ENCODE measurements at places on chromosomes 4 and X. TPM values are rescaled to one million over a fixed set of nuclear protein-coding genes. Genes with fewer than 3 reads are reported as not detected.

- H3K27me3 ChIP-seq = no peaks in the 10 kb centered on the region
- no peak for DNase-seq
- H3K36me3 ChIP-seq = no peaks in the 10 kb centered on the region
- no peak overlapping the region for H3K27ac ChIP-seq
- peaks cover 5% of the 10 kb centered on the region for H3K4me1 ChIP-seq
- no peak overlapping the region for H3K4me3 ChIP-seq
Measured at GRCh38 chrX:150229030-150229429, 134.1 kb upstream of the MAMLD1 start.

- H3K27me3 ChIP-seq = peaks cover 4% of the 10 kb centered on the region
- no peak overlapping the region for H3K27ac ChIP-seq
- DNase-seq = no peak
- H3K36me3 ChIP-seq = no peaks in the 10 kb centered on the region
Measured at GRCh38 chr4:184251670-184251980, 34.0 kb upstream of the ENPP6 start.

Gene NPFFR2
- not detected for total RNA-seq

Gene CLGN
- total RNA-seq = not detected

Gene TDO2
- total RNA-seq = not detected

GRCh38 chrX:129679901-129680300, 25.1 kb upstream of the APLN start:
- H3K4me1 ChIP-seq = peaks cover 8% of the 10 kb centered on the region
- no peak for DNase-seq
- no peak overlapping the region for H3K4me3 ChIP-seq
- no peaks in the 10 kb centered on the region for H3K27me3 ChIP-seq

Gene PDCL2
- total RNA-seq = not detected

Gene ASIC5
- not detected for total RNA-seq

DNA sequence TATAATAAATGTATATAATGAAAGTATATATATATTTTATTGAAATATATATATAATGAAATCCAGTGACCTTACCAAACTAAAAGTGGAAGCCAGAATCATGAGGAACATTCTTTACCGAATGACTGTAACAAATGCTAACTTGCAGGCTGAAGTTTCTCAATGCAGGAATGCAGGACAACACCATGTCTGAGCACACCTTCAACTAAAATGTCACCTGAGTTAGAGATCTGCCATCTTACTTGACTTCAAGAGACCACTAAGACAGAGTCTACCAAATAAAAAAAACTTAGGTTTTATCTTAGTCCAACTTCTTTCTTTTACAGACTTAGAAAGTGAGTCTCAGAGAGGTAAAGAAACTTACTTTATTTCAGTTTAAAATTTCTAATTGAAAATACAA, 176.2 kb downstream of the FSTL5 start:
- H3K4me3 ChIP-seq = no peak overlapping the region
- no peaks in the 10 kb centered on the region for H3K27me3 ChIP-seq
- H3K27ac ChIP-seq = no peak overlapping the region

DNA sequence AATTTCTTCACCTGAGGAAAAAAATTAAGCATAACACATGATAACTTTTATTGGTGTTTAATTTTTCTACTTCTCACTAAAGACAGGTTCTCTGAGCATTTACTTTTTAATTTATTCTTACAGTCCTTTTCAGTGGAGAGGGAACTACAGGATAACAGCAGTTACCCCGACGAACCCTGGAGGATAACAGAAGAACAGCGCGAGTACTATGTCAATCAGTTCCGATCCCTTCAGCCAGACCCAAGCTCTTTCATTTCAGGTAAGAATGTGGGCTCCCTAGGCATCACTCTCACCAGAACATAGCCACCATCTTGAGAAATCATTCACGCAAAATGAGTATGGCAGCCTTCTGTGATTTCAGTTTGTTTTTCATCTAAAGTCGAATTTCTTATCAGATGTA, 100.8 kb downstream of the REPS2 start:
- no peak overlapping the region for H3K27ac ChIP-seq
- no peak for DNase-seq
- H3K27me3 ChIP-seq = peaks cover 3% of the 10 kb centered on the region
- no peak overlapping the region for H3K4me3 ChIP-seq

Gene TLR8
- not detected for total RNA-seq

DNA sequence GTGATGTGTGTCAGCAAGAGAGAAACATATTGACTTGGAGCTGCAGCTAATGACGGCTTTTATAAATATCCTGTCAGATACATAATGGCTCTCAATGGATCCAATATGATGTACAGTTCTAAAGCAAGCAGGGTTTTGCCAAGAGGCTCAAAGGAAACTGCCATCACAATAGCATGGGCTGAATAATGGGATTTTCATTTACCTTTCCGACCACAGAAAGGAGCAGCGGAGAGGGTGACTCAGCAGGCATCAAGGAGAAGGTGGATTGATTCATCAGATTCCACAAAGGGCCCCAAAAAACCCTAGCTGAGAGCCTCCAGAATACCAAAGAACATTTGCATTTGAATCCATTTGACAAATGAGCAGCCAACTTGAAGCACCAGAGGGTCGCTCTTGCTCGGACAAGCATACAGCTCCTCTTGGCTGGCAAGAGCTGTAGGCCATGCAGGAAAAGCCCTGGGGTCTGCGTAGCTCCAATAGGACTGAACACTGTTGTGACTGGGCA, 355.7 kb upstream of the NOCT start:
- no peaks in the 10 kb centered on the region for H3K36me3 ChIP-seq
- no peaks in the 10 kb centered on the region for H3K4me1 ChIP-seq
- no peak overlapping the region for H3K27ac ChIP-seq
- no peak for DNase-seq
- H3K27me3 ChIP-seq = no peaks in the 10 kb centered on the region
- no peak overlapping the region for H3K4me3 ChIP-seq

DNA sequence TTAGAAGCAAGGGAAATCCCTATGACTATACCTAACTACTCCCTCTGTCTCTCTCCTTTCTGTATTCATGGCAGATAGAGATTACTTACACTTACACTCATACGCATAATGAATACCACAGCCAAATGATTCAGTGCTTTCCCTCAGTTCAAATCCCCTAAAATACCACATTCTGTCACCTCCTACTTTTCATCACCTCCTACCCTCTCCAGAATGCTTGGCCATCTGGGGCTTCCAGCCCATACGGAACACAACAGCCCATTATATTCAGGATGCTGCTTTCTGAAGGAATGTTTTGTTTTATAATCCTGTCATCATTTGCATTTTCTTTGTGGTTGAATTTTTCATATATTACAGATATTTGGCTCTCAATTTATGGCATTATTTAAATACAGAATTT, 361.6 kb downstream of the GRIA2 start:
- no peak overlapping the region for H3K4me3 ChIP-seq
- H3K4me1 ChIP-seq = no peaks in the 10 kb centered on the region

GRCh38 chr4:56907489-56908205, at the start of gene REST:
Gene REST, plus strand, starts transcription at chr4:56907900. Its CDS starts 2,739 bp downstream, at chr4:56910639.
- peak; percentile 78 for DNase-seq
- H3K27ac ChIP-seq = peak within 1 kb of the TSS; percentile 71
- H3K4me1 ChIP-seq = peaks cover 43% of the 10 kb centered on the region
- H3K27me3 ChIP-seq = peaks cover 9% of the 10 kb centered on the region

Gene GAGE12J
- total RNA-seq = not detected

- H3K27ac ChIP-seq = no peak overlapping the region
- no peak overlapping the region for H3K4me3 ChIP-seq
- H3K4me1 ChIP-seq = no peaks in the 10 kb centered on the region
- DNase-seq = no peak
Measured at GRCh38 chr4:172011196-172011595, 198.0 kb downstream of the GALNTL6 start.

DNA sequence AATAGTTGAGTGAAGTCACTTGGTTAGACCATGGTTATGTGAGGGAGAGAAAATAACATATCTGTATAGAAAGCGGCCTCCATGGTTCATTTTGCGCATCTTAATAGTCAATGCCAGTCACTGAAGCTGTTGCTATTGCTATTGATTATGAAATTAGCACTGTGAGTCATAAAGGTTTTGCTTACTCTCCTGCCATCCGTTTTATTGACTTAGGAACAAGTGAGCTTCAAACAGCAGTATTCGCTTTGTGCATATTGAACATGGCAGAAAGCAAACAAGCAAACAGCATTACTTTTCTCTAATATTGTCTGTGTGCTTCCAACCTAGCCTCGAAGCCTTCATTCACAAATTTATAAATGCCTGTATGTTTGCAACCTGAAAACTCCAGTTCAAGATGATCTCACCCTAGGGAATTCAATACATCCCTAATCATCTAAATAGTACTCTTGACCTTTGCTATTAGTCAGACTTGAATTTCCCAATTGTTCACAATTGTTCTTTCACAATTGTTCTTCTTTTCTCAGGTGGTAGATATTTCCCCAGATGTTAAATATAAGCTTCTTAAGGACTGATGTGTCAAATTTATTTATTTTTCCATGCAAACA, 55.9 kb upstream of the GABRA2 start:
- H3K36me3 ChIP-seq = no peaks in the 10 kb centered on the region
- no peak overlapping the region for H3K27ac ChIP-seq
- no peak for DNase-seq
- no peak overlapping the region for H3K4me3 ChIP-seq
- H3K4me1 ChIP-seq = no peaks in the 10 kb centered on the region
- H3K27me3 ChIP-seq = no peaks in the 10 kb centered on the region

- no peak for DNase-seq
- H3K36me3 ChIP-seq = no peaks in the 10 kb centered on the region
- H3K27ac ChIP-seq = no peak overlapping the region
Measured at GRCh38 chr4:154364066-154364845, 127.3 kb downstream of the DCHS2 start.

- H3K36me3 ChIP-seq = no peaks in the 10 kb centered on the region
- no peak overlapping the region for H3K27ac ChIP-seq
- H3K4me1 ChIP-seq = no peaks in the 10 kb centered on the region
- H3K4me3 ChIP-seq = no peak overlapping the region
- no peak for DNase-seq
- H3K27me3 ChIP-seq = no peaks in the 10 kb centered on the region
Measured at GRCh38 chrX:18210470-18210869, 10.2 kb downstream of the BEND2 start.

- H3K36me3 ChIP-seq = peaks cover 6% of the 10 kb centered on the region
- H3K27ac ChIP-seq = no peak overlapping the region
- H3K4me3 ChIP-seq = no peak overlapping the region
Measured at GRCh38 chr4:123453061-123453680, 56.6 kb downstream of the SPRY1 start.

DNA sequence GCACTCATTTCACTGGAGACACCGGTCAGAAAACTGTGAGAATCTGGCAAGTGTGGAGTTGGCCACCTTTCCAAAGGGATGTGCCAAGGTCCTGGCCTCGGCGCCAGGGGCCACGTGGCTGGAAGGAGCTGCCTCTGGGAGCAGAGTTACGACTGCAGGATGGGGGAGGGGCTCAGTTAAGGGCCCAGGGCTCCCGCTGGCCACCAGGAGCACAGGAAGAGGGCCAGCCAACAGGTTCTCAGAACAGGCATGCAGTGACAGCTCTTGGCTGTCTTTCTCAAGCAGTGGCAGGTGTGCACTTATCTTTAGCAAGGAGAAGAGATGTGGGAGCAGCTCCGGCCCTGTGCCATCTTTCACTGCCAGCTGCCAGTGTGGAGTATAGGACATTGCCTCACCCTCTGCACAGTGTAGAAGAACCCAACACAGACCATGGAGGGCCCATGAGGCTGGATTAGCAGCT, 115.9 kb upstream of the RBPJ start:
- H3K4me1 ChIP-seq = peaks cover 14% of the 10 kb centered on the region
- H3K4me3 ChIP-seq = no peak overlapping the region
- DNase-seq = no peak
- peaks cover 45% of the 10 kb centered on the region for H3K27me3 ChIP-seq
- peaks cover 18% of the 10 kb centered on the region for H3K36me3 ChIP-seq

Gene TMEM271
- total RNA-seq = not detected

Gene ADH1B
- total RNA-seq = not detected

GRCh38 chr4:41819621-41820020, 71.1 kb upstream of the PHOX2B start:
- H3K27me3 ChIP-seq = peaks cover 37% of the 10 kb centered on the region
- no peak overlapping the region for H3K4me3 ChIP-seq
- H3K27ac ChIP-seq = no peak overlapping the region
- H3K36me3 ChIP-seq = no peaks in the 10 kb centered on the region
- DNase-seq = no peak

GRCh38 chr4:111814961-111815360, 330.3 kb upstream of the FAM241A start:
- H3K36me3 ChIP-seq = no peaks in the 10 kb centered on the region
- H3K4me1 ChIP-seq = no peaks in the 10 kb centered on the region
- no peak overlapping the region for H3K4me3 ChIP-seq
- H3K27me3 ChIP-seq = no peaks in the 10 kb centered on the region

Gene SLC39A8
- total RNA-seq = 60.3 TPM

Gene BANK1
- total RNA-seq = not detected

Gene DOK7
- not detected for total RNA-seq

Gene ARSJ
- total RNA-seq = not detected

GRCh38 chrX:121479406-121479805, 432.0 kb downstream of the GLUD2 start:
- no peak overlapping the region for H3K4me3 ChIP-seq
- no peaks in the 10 kb centered on the region for H3K27me3 ChIP-seq
- H3K4me1 ChIP-seq = no peaks in the 10 kb centered on the region
- no peak for DNase-seq
- H3K27ac ChIP-seq = no peak overlapping the region

DNA sequence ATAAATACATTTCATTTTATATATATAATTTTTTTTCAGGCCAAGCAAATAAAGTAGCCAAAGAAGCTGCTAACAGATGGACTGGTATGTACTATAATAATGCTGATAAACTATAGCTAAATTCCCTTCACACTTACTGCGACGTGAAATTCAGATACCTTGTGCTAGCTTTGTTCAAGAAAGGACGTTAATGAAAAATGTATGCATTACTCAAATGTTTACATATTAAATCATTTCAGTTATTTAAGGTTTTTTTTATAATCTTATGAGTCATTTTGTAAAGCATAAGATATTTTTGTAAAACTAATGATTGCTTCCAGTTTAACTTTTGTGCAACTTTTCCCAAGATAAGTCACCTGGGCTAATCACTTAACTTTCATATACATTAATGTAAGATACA, 57.2 kb upstream of the TMEM131L start:
- no peak overlapping the region for H3K4me3 ChIP-seq
- H3K27me3 ChIP-seq = no peaks in the 10 kb centered on the region
- peaks cover 30% of the 10 kb centered on the region for H3K36me3 ChIP-seq
- no peak for DNase-seq
- peaks cover 4% of the 10 kb centered on the region for H3K4me1 ChIP-seq

Gene GABRG1
- not detected for total RNA-seq

- DNase-seq = no peak
- no peak overlapping the region for H3K4me3 ChIP-seq
- H3K36me3 ChIP-seq = no peaks in the 10 kb centered on the region
Measured at GRCh38 chr4:7503559-7504249, 69.0 kb upstream of the PSAPL1 start.

Gene SHROOM3
- total RNA-seq = 0.09 TPM

GRCh38 chr4:106647451-106647850, 278.9 kb upstream of the GIMD1 start:
- H3K27ac ChIP-seq = no peak overlapping the region
- no peak for DNase-seq
- H3K27me3 ChIP-seq = no peaks in the 10 kb centered on the region
- H3K4me1 ChIP-seq = no peaks in the 10 kb centered on the region
